ENCODE measurements at places on chromosomes 11 and 22.

GRCh38 chr11:119192111-119192510, 6.8 kb downstream of the NHERF4 start:
- no peak for DNase-seq

DNA sequence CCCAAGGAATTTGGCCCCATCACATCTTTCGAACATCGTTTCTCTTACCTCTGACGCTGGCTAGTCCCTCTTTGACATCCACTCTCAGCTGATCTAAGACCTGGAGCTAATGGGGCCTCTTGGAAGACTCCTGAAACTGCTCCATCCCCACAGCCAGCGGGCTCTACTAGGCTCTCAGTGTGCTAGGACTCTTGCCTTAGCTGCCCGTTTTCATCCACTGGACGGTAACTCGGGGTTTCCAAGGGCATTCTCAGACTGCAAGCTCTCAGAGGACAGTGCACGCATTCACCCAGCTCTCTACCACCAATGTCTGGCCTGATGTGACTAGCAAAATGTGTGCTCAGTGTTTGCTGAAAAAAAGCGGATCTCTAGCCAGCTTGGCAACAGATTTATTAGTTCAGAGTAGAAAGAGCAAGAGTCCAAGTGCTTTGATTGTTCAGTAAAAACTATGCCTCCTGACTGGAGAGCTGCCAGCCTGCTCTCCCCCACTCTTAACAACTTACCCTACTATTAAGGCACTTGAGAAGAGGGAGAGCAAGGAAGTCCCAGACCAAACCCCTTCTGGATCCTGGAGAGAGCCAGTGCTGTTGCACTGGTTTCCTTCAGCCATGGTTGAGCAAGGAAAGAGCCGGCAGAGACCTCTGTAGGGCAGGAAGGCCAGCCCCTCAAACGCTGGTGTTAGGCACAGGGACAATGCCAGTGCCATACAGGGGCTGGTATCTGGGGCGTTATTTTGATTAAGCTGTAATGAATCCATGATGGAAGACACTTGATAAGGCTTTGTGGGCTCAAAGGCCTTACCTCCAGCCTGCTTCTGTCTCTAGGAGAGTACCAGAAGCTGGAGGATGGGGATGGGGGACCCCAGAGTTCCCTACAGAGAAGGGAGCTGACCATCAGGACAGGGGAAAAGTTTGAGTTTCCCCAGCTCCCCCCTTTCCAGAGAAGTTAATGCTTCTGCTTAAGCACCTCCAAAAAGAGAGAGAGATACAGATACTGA, 9.2 kb downstream of the RELA start:
- no peak for DNase-seq

GRCh38 chr11:101188801-101189200, 59.2 kb upstream of the PGR start:
- no peak for DNase-seq

DNA sequence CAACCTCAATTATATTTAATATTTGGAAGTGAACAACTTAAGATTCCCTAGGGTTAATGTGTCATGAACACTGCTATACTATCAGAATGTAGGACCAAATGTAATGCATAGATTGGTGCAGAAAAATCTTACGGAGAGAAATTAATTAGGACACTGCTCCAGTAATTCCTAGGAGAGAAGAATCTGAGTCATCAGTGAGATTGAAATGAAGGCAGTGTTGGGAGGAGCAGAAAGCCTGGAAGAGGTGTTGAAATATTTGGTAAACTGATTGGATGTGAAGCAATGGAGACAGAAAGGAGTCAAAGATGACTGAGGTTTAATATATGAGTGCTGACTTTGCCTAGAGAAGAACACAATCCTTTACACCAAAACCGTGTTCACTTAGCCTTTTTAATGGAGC, 836.0 kb downstream of the FAM181B start:
- no peak for DNase-seq

DNA sequence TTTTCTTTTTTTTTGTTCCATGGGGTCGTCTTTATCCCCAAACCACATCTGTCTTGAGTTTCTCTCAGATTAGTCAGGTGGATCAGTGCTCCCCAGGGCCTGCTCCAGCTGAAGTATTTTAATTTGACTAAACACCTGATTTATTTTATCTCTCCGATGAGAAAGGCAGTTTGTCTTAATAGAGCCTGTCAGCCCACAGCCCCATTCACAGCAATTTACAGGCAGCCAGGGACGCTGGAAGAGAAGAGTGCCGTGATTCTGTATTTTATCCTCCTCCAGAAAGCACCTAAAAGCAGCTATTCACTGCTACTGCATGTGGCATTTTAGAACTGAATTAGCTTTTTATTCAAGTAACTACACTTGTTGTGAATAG, 164.5 kb downstream of the SOX6 start:
- no peak for DNase-seq

DNA sequence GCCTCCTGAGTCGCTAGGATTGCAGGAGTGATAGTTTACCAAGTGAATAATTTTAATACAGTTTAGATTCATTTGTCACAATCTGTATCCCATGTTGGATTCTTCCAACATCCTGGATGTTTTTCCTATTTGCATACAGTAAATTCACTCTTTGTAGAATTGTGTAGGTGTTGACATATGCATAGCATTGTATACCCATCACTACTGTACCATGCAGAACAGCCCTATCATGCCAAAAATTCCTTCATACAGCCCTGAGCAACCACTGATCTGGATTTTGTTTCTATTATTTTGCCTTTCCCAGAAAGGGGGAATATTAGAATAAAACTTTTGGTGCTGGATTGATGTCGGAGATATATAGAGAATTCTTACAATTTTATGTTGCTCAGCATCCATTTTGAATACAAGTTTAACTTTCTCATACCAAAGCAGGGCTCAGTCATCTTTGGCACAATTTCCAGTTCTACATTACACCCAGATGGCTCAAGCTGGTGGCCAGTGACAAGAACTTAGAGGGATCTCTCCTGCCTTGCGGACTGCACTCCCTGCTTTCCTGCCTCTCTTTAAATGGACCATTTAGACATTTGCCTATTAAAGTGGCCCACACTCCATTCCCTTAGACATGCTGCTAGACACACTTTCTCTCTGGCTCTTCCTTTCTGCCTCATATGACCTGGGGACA, 45.4 kb upstream of the CFAP300 start:
- DNase-seq = no peak

- DNase-seq = no peak
Observed at GRCh38 chr11:83671289-83671688, 385.1 kb upstream of the CCDC90B start.

DNA sequence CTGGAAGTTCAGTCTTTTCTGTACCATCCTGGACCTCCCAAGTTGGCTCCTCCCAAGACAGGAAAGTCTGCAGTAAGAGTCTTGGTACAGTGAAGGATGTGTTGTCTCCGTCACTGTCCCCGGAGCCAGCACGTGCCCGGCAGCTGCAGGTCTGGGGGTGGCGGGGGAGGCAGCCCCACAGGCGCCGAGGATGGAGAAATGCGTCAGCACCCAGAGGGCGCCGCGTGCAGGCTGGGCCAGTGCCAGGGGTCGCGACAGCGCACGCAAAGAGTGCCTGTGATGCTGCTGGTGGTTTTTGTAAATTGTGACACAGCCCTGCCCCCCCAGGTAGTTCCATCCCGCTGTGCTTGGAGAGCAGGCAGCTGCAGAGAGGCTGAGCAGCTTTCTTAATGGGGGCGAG, 1200.5 kb downstream of the BRD1 start:
- no peak for DNase-seq

DNA sequence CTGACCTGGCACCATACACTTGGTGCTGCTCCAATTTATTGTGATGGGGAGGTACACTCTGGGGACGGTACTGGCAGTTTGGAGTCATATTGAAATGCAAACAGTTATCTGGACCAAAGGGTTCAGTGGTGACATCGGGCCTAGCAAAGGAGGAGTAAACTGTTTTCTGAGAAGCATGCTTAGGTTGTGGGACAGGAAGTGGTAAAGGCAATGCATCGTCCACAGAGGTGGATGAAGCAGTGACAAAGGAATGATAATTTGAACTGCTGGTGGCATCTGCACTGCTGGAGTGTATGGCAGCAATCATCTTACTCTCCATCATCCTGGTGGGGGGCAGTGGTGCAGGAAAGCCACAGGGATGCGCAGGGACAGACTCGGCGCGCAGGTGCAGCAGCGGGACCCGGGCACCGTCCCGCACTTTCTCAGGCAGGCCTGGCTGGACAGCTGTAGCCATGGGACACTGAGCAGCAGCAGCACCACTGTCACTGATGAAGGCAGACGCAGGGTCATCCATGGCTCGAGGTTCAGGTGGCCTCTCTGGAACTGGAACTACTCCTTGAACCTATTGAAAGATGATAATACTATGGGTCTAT, 28.0 kb upstream of the TP53AIP1 start:
- DNase-seq = no peak

DNA sequence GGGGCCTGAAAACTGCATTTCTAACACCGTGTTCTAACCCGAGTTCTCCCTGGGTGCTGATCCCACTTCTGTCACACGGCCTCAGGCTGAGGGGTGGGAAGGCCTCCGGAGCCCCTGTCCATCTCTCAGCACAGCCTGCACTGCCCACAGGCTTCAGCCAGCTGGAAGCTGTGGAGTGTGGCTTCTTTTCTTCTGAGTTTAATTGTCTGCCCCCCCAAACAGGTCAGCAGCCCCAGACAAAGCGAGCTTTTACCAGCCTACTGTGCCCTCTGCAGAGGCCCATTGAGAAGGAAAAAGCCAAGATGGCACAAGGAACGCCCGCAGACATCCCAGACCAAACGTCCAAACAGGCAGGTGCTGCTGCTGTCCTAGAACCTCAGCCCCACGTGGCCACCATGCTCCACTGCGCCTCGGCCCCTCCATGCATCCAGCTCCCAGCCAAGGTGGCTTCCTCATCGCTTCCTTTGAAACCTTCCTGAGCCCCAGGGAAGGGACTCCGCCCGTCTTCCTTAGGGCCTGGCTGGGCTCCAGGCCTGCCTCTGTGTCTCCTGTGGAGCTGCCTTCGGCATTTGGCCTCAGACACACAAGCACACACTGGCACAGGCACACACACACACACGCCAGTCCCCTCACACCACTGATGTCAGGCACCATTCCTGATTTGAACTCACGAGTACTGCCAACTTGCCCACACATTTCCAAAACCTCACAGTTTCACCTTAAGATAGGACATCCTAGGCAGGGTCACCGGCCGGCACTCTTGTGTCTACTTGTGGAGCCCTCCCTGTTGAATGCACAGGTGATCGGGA, 1.7 kb downstream of the MOB2 start:
- no peak for DNase-seq

DNA sequence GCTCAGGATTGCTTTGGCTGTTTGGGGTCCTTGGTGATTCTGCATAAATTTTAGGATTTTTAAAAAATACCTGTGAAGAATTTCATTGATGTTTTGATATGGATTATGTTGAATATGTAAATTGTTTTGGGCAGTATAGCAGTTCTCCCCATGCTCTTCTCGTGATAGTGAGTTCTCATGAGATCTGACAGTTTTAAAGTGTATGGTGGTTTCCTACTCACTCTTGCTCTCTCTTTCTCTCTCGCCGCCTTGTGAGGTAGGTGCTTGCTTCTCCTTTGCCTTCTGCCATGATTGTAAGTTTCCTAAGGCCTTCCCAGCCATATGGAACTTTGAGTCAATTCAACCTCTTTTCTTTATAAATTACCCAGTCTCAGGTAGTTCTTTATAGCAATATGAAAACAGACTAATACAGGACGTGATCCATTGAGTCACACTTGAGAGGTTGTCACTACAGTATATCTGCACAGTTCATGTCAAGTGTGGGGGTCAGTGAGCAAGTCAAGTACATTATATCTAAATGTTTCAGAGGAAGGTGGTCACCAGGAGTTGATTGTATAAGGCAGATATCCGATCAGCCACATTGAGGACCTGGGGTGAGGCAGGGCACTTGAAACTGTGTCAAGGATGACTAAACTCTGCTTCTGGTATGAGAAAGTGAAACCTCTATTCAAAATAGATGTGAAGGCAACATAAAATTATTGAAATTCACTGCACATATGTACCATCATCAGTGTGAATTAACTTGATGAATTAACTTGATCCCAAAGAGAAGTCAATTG, 70.7 kb upstream of the CCDC179 start:
- DNase-seq = no peak

DNA sequence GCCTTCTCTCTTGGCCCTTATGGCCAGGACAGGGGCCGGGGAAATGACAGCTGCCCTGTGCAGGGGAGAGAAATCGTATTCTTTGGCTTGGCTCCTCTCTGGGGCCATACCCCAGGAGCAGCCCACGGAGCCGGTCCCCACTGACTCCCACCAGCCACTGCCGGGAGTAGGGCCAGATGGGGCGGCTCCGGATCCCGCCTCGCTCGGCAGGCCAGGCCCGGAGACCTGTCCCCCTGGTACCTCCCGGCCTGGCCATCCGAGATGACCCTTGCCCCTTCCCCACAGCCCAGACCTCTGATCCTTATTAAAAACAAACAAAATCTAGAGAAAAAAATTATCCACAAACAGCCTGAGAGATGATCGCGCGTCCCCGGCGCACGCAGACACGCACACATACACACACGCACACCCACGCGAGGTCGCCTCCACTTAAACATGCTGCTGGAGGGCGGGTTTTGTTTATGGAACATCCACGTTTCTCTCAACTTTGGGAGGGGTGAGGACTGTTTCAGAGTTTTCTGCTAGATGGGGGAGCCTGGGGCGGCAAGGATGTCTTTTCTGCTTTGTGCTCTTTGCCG, 59.1 kb downstream of the IGLL1 start:
- DNase-seq = no peak

DNA sequence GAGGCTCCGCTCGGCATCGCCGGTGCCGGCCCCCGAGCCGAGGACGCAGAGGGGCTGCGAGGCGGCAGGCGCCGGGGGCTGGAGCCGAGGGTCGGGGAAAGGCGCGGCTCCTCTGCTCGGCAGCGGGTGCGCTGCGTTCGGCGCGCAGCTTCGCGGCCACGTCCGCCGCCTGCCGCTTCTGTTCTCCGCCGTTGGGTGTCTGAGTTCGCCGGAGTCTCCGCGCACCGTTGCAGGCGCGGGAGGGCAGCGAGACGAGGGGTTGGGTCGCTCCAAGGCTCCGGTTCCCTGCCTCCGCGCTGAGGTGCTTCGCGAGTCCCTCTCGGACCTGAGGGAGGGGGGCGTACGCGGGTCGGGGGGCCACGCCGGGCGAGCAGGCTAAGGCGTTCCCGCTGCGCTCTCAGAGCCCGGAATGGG, 347 bp downstream of the MN1 start:
- DNase-seq = no peak

DNA sequence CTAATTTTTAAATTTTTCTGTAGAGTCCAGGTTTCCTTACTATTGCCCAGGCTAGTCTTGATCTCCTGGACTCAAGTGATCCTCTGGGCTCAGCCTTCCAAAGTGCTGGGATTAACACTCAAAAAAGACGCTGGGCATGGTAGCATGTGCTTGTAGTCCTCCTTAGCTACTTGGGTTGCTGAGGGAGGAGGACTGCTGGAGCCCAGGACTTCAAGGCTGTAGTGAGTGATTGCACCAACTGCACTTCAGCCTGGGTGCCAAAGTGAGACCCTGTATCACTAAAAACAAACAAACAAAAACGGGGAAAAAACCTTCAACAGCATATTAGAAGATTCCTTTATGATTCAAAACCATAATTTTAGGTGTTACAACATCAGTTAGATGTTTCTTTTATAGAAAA, 44.6 kb downstream of the RSF1 start:
- DNase-seq = no peak

GRCh38 chr22:38923463-38924346, 33.7 kb upstream of the APOBEC3A start:
- DNase-seq = no peak

Measured in activated T-cell treated with anti-CD3 and anti-CD28 coated beads, Interleukin-2, amount 50 U/mL, for 4 hours (primary cell).